ENCODE measurements at places on chromosomes 7 and 10. TPM values are rescaled to one million over a fixed set of nuclear protein-coding genes. Genes with fewer than 3 reads are reported as not detected.

DNA sequence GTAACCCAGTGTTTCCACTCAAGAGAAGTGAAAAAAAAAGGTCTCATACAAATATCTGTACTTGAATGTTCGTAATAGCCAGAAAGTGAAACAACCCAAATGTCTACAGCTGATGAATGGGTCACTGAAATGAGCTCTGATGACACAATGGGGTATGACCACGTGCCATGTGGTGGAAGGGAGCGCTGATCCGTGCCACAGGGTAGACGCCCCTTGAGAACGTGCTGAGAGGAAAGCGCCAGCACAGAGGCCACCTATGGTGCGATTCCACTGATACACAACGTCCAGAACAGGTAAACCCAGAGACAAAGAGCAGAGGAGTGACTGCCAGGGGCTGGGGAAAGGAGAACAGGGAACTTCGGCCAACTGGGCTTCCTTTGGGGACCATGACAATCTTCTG lies 50.3 kb downstream of the MAD1L1 start:
- H3K27ac ChIP-seq: no peak overlapping the region
- no peaks in the 10 kb centered on the region for H3K27me3 ChIP-seq
- no peaks in the 10 kb centered on the region for H3K4me1 ChIP-seq
- no peak overlapping the region for H3K4me3 ChIP-seq
- H3K36me3 ChIP-seq: no peaks in the 10 kb centered on the region

DNA sequence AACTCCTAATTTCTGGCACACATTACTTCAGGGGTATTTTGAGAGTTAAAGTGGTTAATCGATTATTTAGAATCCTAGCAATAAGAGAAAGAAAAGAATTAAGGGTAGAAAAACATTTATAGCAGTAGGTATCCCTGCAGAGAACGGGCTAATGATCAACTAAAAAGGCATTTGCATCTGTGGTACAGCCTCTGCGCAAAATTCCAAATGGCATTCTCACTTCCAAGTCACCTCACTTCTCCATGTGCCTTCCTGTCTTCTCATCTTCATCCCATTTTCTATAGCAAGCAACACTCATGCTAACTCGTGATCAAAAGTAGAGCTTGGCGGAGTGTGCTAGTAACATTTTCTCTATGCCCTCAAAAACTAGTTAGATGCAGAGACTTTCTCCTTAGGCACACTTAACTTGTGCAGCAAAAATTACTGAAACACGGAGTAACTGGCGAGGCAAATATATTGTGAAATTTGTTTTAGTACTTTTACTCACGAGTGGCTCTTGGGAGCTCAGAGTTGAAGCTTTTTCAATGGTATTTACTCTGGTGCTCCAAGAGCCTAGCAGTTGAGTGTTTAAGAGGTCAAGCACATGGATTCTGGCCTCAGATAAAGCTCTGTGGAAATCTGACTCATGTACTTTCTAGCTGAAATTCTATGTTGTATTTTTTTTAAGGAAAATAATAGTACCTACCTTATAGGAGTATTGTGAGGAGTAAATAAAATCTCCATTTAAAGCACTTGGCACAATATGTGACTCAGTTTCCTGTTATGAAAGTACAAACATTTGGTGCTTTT lies 65.1 kb downstream of the MET start:
- no peak overlapping the region for H3K27ac ChIP-seq
- no peak overlapping the region for H3K4me3 ChIP-seq
- no peaks in the 10 kb centered on the region for H3K36me3 ChIP-seq
- H3K4me1 ChIP-seq: no peaks in the 10 kb centered on the region

GRCh38 chr7:141071260-141071854 lies 2.5 kb upstream of the TMEM178B start:
- peak overlapping the region; percentile 45 for H3K4me3 ChIP-seq
- no peaks in the 10 kb centered on the region for H3K36me3 ChIP-seq
- DNase-seq: peak; percentile 75
- H3K4me1 ChIP-seq: peaks cover 16% of the 10 kb centered on the region
- H3K27ac ChIP-seq: no peak overlapping the region

The ARMC10 gene
- total RNA-seq: 36.2 TPM

The SEMA3C gene
- 12.4 TPM for total RNA-seq

DNA sequence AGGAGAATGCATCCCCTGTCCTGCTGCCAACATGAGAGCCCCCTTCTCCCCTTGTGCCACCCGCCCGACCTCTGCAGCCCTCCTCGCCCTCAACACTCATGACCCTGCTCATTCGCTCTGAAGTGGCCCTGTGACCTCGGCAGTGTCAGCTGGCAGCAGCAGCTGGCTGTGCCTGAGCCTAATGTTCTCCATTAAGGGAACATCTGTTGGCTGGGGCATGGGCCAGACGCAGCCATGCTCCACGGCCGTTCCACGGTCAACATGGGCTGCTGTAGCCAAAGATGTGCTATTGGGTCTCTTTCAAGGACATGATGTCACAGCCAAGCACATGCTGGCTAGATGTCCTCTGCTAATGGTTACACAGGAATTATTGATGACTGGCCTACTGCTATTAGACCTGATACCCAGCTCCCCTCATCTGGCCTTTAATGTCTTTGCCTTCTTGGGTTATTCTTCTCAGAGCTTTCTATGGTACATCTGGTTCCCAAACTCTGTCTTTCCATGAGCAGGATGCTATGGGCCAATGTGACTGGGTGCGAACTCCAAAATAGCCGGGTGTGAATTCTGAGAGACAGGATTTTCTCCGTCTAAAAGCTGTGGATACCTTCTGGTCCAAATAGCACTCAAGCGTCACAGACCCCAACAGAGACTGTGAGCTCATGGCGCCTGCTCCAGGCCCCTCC lies 22.4 kb downstream of the ADCYAP1R1 start:
- no peak overlapping the region for H3K27ac ChIP-seq
- H3K4me1 ChIP-seq: no peaks in the 10 kb centered on the region
- no peaks in the 10 kb centered on the region for H3K36me3 ChIP-seq
- no peak overlapping the region for H3K4me3 ChIP-seq
- DNase-seq: no peak
- no peaks in the 10 kb centered on the region for H3K27me3 ChIP-seq

GRCh38 chr7:155653803-155654202 lies 9.3 kb downstream of the RBM33 start:
- peaks cover 6% of the 10 kb centered on the region for H3K36me3 ChIP-seq
- H3K4me1 ChIP-seq: no peaks in the 10 kb centered on the region
- no peak for DNase-seq
- H3K27ac ChIP-seq: no peak overlapping the region
- no peak overlapping the region for H3K4me3 ChIP-seq
- no peaks in the 10 kb centered on the region for H3K27me3 ChIP-seq

- DNase-seq: no peak
- no peaks in the 10 kb centered on the region for H3K36me3 ChIP-seq
- no peaks in the 10 kb centered on the region for H3K27me3 ChIP-seq
- H3K27ac ChIP-seq: no peak overlapping the region
- H3K4me1 ChIP-seq: no peaks in the 10 kb centered on the region
- H3K4me3 ChIP-seq: no peak overlapping the region
These were observed 21.9 kb upstream of the ANTXRL start for GRCh38 chr10:46264737-46265368.

DNA sequence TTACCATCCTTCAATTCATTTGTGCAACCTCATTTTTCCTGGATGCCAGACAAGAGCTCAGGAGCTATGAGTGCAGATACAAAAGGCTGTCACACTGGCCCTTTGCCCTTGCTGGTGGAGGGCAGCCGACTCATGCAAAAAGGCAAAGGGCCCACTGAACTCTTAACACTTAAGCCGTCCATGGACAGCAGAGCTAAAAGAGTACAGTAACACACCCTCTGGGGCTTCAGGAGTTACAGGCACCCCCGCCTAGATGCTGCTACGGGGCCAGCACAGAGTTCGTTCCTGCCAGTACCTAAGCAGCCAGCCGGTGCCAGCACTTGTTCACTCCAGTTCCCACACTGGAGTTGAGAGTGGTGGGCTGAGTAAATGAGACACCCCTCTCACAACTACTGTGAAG lies 69.9 kb upstream of the MRLN start:
- H3K4me1 ChIP-seq: peaks cover 14% of the 10 kb centered on the region
- H3K27ac ChIP-seq: no peak overlapping the region
- no peaks in the 10 kb centered on the region for H3K27me3 ChIP-seq
- DNase-seq: no peak
- H3K4me3 ChIP-seq: no peak overlapping the region

The GIMAP2 gene
- 4.3 TPM for total RNA-seq

DNA sequence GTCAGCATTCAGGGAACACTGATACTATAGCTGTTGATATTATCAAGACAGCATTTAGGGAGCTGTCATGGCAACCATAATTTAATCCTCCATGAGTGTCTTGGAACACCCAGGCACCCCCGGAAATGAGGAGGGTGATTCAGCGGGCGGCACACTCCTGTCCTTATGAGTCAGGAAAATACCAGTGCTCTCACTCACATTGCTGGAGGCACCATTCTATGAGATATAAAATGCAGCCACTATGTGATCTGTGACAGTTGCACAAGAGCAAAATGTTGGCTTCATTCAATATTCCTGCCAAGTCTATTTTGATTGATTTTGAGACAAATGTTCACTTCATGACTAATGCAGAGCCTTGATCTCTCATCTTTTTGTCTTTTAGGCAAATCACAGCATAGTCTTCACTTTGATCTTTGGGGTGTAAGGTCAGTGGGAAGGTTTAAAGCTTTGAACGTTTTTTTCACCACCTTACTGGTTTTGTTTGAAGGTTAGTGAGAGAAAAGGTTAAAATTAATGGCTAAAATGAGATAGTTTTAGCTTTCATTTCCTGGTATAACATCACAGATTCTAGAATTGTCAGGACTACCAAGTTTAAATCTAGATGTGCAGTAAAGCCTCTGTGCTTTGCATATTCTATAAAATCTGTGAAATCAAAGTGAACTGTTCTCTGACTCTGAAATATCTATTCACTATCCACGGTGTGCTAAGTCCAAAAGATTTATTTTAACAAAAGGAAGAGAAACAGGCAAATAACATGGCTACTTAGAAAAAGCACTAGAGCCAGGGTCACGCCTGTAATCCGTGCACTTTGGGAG lies 12.4 kb upstream of the ARHGAP12 start:
- no peaks in the 10 kb centered on the region for H3K27me3 ChIP-seq
- peaks cover 42% of the 10 kb centered on the region for H3K4me1 ChIP-seq
- no peak overlapping the region for H3K4me3 ChIP-seq
- peak; percentile 96 for DNase-seq
- no peaks in the 10 kb centered on the region for H3K36me3 ChIP-seq
- H3K27ac ChIP-seq: peak overlapping the region; percentile 67

The MCM10 gene
- 89.3 TPM for total RNA-seq

DNA sequence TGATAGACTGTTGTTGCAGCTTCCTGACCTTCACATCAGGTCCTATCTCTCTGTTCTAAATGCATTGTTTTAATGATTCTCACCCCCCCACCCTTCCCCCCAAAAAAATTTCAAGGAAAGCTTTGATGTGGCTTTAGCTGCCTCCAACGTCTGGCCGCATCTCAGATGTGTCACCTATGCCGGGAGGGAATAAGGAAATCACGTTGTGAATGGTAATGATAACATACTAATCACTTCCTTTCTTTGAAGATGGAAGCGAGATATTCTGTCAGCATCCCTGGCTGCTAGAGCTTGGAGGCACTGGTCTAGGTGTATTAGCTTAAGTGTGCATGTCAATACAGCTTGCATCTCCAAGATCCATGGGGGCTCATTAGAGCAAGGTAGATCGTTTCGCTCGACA lies 89.6 kb downstream of the VTI1A start:
- H3K27me3 ChIP-seq: no peaks in the 10 kb centered on the region
- H3K36me3 ChIP-seq: no peaks in the 10 kb centered on the region
- H3K4me1 ChIP-seq: no peaks in the 10 kb centered on the region
- no peak overlapping the region for H3K4me3 ChIP-seq
- no peak for DNase-seq

DNA sequence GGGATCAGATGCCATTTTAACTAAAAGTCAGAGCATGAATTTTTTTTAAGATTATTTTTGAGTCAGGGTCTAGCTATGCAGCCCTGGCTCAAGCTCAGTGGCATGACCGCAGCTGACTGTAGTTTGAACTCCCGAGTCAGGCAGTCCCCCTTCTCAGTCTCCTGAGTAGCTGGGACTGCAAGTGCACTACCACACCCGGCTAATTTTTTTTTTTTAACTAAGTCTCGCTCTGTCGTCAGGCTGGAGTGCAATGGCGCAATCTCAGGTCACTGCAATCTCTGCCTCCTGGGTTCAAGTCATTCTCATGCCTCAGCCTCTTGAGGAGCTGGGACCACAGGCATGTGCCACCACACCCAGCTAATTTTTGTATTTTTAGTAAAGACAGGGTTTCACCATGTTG lies 7.8 kb downstream of the TAS2R41 start:
- H3K4me1 ChIP-seq: no peaks in the 10 kb centered on the region
- no peak overlapping the region for H3K27ac ChIP-seq
- H3K4me3 ChIP-seq: no peak overlapping the region
- DNase-seq: no peak
- no peaks in the 10 kb centered on the region for H3K36me3 ChIP-seq

The KCND2 gene
- total RNA-seq: not detected

The ACHE gene
- total RNA-seq: 0.87 TPM

GRCh38 chr7:138004936-138005335 lies 3.0 kb upstream of the CREB3L2 start:
- H3K27me3 ChIP-seq: no peaks in the 10 kb centered on the region
- H3K4me1 ChIP-seq: peaks cover 11% of the 10 kb centered on the region
- H3K4me3 ChIP-seq: no peak overlapping the region

DNA sequence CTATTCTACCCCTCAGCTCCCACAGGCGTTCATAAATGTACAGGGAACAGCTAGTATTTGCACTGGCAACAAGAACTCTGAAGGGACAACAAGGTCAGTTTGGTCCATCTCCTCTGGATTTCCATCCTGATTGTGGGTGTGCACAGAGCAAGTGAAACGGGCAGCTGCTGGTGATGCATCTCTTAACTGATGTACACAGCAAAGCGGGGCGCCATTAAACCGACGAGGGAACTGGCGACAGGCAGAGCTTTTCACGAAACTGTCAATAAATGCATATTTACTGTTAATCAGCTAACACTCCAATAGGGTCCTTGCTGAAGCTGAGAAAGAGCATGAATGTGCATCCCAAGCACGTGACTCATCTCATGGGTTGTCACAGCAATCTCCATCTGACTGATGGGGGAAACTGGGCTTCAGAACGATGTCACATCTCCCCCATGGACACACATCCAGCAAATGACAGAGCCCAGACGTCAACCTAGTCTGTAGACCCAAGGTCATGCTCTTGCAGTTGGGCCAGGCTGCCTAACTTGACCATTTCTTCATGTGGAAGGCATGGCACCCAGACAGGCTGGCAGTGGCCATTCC lies 54.2 kb downstream of the FAM53B start:
- H3K27ac ChIP-seq: no peak overlapping the region
- no peaks in the 10 kb centered on the region for H3K27me3 ChIP-seq
- DNase-seq: no peak
- no peaks in the 10 kb centered on the region for H3K36me3 ChIP-seq
- no peak overlapping the region for H3K4me3 ChIP-seq
- peaks cover 6% of the 10 kb centered on the region for H3K4me1 ChIP-seq

GRCh38 chr7:98396768-98397167 lies 4.1 kb downstream of the BAIAP2L1 start:
- H3K27me3 ChIP-seq: peaks cover 6% of the 10 kb centered on the region
- H3K27ac ChIP-seq: no peak overlapping the region
- no peak for DNase-seq
- H3K36me3 ChIP-seq: no peaks in the 10 kb centered on the region
- H3K4me3 ChIP-seq: no peak overlapping the region
- no peaks in the 10 kb centered on the region for H3K4me1 ChIP-seq
